ENCODE measurements at places on chromosomes 16 and 17.

DNA sequence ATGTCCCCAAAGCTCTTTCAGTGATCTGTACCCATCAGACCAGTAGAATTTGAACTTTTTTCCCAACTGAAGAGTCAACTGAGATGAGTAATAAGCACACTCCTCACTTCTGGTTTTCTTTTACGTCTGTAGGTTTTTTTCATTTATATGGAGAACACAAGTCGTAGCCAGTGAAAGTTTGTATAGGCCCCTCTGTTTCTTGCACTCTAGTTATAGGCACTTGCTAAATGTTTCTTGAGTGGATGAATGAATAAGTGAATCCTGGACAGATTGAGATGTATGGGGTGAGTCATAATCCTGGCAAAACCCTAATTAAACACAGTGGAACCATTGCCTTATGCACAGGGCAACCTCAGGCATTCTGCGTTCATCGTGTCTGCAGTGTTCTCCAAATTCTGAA, 193.7 kb upstream of the TBX2 start:
- DNase-seq, result no peak

GRCh38 chr16:1053700-1054368, 18.7 kb upstream of the SSTR5 start:
- no peak for DNase-seq

- no peak for DNase-seq
Observed at GRCh38 chr16:11410376-11411058, 65.3 kb downstream of the RMI2 start.

GRCh38 chr16:31199430-31200041, 3.0 kb downstream of the PYCARD start:
- no peak for DNase-seq

Measured in hepatic stellate cell (primary cell).